NCI-H1417 treated with DMSO at 0.1 percent for 48 hours (cell line): ENCODE measurements at places on chromosomes 16 and 17.

- no peak for DNase-seq
Measured at GRCh38 chr16:87734644-87735043, 31.1 kb downstream of the KLHDC4 start.

- no peak for DNase-seq
Measured at GRCh38 chr17:44176257-44176656, 5.8 kb downstream of the ASB16 start.

DNA sequence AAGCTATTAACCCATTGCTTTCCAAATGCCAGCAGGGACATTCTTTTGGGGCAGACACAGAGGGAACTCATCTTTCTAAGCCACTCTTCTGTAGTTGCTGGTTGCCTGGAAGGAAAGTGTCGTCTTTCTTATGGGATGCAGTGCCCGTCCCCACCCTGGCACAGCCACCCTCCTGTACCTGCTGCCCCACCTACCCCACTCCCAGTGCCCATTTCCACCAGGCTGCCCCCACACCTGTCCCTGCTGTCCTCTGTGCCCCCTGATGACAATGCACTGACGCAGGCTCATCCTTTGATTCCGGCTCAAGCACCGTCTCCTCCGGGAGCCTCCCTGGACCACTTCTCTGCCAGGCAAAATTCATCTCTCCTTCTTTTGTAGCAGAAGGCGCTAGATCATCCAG lies 190.4 kb upstream of the CDH5 start:
- DNase-seq, result no peak

DNA sequence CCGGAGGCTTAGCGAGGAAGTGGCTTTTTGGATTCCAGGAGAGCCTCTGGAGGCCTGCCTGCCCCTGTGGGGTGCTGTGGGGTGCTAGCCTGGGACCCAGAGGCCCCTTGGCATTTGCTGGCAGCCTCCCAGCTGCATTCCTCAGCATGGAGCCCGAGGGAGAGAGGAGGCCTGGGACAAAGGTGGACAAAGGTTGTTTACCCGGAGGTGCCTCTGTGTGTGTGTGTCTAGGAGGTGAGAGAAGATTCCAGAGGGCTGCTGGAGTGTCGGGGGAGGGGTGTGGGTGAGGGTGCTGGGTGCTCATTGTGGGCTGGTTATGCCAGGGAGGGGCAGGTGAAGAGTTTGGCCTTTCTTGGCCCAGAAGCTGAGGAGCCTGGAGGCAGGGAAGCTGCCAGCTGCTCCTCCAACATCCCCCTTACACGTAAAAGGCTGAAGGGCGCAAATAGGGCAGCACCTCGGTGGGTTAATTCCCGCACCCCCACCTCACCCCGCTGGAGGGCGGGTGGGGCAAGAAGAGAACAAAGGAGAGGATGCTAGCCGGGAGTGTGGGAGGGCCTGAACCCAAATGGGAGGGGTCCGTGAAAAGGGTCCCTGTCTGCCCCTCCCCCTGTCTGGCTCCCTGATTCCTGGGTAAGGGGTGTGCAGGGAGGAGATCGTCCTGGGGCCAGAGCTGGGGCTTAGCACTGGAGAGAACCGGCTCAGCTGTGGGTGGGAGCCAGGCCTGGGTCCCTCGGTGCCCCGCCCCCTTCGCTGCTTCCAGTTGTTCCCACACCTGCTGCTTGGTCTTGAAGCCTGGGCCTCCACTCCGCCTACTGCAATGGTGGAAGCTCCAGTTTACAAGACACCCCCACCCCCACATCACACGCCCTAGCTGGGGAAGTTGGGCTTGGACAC lies 9.9 kb downstream of the HEXIM2 start:
- DNase-seq, result no peak

DNA sequence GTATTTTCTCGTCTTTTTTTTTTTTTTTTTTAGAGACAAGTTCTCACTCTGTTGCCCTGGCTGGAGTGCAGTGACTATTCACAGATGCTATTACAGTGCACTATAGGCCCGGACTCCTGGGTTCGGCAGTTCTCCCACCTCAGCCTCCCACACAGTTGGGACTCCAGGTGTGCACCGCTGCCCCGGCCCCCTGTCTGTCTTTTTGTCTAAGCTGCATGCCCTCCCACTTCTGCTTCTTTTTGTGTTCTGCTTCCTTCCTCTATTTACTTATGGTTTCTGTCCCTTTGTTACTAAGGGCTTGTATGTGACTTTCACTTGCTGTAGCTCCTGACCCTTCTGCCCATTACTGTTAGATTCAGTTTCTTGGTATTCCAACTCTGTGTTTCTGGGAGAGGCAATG lies 20.5 kb downstream of the SLC7A6 start:
- no peak for DNase-seq

DNA sequence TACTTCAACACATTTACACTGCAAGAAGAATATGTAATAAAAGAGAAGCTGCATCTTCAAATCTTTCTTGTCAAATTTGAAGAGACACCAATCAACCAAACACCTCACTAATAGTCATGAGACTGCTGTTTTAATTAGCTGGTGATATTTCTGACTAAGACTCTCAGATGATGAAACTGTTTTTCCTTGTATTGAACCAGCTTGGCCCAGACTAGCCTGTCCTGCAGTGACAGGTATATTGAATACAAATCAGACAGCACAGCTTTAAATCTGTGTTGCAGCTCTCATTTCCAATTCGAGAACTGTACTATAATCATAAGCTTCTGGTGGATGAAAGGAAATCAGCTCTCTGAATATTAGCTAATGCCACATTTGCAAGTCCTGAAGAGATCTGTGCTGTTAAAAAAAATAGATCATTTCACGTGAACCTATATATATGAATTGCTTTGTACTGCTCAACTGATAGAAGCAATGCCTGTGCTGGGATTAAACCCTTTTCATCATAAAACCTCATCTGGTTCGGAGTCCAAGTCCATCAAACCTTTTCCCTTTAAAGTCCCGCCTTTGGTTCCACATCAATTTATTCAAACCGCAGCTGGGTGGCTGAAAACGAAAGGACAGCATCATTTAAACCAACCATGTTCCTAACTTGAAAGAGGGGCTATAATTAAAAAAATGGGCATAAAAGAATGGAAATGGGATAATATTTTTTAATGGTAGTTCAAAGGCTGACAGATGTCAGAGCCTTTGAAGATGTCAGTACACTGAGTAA lies 306.2 kb downstream of the CEP112 start:
- DNase-seq, result no peak

GRCh38 chr16:1036166-1036565 lies 36.4 kb upstream of the SSTR5 start:
- no peak for DNase-seq

DNA sequence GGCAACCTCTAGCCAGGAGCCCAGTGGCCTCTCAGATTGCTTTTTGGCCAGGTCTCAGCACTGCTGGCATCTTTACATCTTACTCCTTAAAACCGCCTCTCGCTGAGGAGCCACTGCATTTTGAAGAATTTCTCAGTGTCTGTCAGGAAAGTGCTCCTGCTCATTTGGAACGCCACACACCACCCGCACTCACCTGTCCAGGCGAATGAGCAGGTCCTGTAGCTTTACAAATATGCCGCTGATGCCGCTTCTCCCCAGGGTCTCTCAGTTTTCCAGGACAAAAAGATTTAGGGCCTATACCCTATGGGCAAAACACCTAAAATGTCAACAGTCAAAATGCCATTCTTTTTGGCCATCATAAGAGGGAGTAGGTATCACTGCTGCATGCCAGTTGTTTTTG lies 22.1 kb downstream of the CYB561 start:
- DNase-seq, result no peak

GRCh38 chr17:66340720-66341119 lies 38.3 kb downstream of the PRKCA start:
- no peak for DNase-seq

DNA sequence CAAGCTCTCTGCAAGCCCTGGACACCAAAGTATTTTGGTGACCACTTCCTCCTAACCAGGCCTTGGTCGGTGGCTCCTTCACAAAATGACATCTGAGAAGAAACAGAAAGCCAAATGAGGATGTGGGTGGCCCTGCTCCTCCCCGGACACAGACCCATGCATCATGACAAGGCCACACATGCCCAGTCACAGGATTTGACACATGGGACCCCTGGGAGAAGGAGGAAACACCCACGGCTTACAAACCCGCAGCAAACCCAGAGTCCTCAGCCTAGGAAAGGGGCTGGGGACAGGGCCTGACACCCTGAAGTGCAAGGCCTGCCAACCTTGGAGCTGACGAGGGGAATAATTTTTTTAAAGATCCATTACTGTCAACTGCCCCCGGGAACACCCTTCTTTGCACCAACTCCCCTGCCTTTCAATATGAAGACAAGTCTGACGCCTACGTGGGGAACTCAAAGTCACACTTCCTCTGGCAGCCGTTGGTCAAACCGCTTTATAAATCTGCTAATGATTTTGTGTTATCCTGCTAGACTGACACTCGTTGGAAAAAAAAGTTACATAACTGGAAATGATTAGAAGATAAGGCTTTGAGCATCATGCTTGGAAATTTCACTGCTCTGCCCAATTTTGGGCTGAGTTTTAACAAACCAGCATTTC lies 41.3 kb downstream of the GAS7 start:
- DNase-seq, result no peak

- no peak for DNase-seq
Measured at GRCh38 chr16:370979-371514, 709 bp upstream of the MRPL28 start.

DNA sequence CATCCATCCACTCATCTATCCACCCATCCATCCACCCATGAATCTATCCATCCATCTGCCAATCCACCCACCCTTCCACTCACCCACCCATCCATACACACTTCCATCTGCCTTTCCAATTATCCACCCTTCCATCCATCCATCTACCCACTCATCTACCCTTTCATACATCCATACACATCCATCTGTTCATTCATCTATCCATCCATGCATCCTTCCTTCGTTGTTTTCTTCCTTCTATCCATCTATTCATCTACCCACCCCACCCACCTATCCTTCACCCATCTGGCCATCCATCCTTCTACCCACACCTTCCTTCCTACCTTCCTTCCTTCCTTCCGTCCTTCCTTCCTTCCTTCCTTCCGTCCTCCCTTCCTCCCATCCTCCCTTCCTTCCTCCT lies 106.1 kb downstream of the WWOX start:
- no peak for DNase-seq

- peak; percentile 2 for DNase-seq
Measured at GRCh38 chr17:17723354-17724261, 42.4 kb downstream of the RAI1 start.

DNA sequence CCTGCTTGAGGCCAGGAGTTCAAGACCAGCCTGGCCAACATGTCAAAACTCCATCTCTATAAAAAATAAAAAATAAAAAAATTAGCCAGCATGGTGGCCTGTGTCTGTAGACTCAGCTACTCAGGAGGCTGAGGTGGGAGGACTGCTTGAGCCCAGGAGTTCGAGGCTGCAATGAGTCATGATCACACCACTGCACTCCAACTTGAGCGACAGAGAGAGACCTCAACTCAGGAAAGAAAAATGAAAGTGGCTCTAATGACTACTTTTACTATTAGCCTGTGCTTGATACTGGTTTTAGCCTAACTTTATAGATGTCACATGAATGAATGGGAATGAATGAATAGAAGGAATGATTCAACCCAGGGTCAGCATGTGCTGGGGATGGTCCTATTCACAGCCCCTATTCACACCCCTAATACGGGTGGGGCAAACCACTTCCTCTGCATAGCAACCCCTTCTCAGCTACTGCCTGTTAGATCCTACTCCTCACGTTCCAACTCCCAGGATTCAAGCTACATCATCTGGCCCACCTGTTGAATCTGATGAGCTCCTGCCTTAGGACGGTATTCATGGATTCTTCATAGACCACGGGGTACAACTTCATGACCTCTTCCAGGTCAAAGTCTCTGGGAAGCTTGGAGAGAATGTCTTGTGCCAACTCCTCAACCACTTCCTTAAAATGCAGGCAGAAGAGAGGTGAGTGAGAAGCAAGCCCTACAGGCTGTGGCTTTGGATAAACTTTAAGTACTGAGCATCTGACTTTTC lies 40.5 kb downstream of the LYRM1 start:
- no peak for DNase-seq

DNA sequence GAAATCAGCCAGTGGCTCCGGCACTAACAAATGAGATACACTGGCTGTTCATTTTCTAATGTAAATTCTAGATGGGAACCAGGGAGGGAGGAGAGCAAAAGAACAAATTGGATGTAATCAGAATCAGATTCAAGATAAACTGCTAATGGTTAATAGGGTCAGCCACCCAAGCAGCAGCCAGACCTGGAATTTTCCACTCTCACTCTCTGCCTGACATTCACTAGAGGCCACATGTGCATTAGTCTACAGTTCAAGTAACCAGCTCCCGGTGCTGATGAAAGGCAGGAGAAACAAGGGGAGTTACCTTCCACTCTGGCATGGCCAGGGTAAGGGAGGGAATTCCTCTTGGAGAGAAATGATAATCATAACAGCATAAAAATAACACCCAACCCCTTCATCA lies 597.7 kb downstream of the TOX3 start:
- no peak for DNase-seq

- DNase-seq, result peak; percentile 73
Measured at GRCh38 chr17:2484876-2485275, 26.8 kb downstream of the METTL16 start.

GRCh38 chr16:56517206-56517605 lies 2.6 kb downstream of the BBS2 start:
- no peak for DNase-seq

DNA sequence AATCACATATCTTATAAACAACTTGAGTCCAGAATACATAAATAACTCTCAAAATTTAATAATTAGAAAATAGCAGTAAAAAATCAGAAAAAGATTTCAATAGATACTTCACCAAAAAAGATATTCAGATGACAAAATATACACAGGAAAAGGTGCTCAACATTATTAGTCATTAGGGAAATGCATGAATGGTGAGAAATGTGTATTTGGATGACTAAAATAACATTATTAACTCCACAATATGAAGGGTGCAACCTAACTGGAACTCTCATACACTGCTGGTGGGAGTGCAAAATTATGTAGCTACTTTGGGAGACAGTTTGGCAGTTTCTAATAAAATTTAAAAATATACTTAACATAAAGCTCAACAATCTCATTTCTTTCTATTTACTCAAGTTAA lies 262.3 kb upstream of the AXIN2 start:
- DNase-seq, result no peak

- no peak for DNase-seq
Measured at GRCh38 chr17:80981062-80981902, 10.4 kb upstream of the CHMP6 start.

DNA sequence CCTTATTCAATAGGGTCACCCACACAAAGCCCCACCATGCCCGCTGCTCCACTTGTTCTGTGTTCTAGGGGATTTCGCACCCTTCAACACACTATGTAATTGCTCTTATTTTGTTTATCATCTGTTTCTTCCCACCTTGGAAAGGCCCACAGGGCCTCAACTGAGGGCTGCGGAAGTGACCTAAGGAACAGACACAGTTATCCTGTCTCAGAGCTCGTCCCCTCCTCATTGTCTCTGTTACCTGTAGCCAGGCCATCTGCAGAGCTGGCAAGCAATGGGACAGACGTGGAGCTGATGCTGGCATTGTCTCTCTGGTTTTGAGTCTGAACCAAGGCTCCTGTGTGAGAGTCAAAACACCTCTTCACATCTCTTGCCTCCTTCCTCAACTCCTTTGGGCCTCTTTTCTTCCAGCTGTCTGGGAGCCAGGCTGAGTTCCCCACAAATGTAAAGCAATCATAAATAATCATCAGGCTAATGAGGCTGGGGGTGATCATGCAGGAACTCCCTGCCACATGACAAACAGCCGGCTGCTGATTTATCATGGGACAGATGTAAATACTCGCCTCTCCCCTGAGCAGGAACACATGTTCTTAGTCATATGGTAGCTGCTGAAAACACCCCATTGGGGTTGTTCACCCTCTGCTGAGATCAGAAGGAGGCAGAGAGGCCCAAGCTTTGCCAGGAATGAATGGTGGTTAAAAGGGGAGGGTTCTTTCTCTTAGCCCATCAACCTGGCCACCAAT lies 71.9 kb downstream of the AXIN2 start:
- DNase-seq, result no peak
